ENCODE measurements at places on chromosomes 5 and 9. TPM values are rescaled to one million over a fixed set of nuclear protein-coding genes. Genes with fewer than 3 reads are reported as not detected.

Gene MIER3
- 26.0 TPM for total RNA-seq

Gene CACFD1
- 1.3 TPM for total RNA-seq

Gene IFNA13
- not detected for total RNA-seq

- no peak overlapping the region for H3K4me3 ChIP-seq
- no peaks in the 10 kb centered on the region for H3K27me3 ChIP-seq
- no peak overlapping the region for H3K27ac ChIP-seq
- no peaks in the 10 kb centered on the region for H3K36me3 ChIP-seq
- DNase-seq = no peak
These were observed 29.0 kb upstream of the FAM174A start for GRCh38 chr5:100505984-100506670.

GRCh38 chr5:14443671-14444093 is 137.9 kb upstream of the OTULINL start:
- DNase-seq = no peak
- H3K36me3 ChIP-seq = no peaks in the 10 kb centered on the region
- H3K27ac ChIP-seq = no peak overlapping the region
- no peaks in the 10 kb centered on the region for H3K27me3 ChIP-seq

GRCh38 chr5:154196955-154197652 is 6.6 kb downstream of the GALNT10 start:
- H3K4me1 ChIP-seq = peaks cover 53% of the 10 kb centered on the region
- H3K36me3 ChIP-seq = no peaks in the 10 kb centered on the region
- H3K27ac ChIP-seq = peak overlapping the region; percentile 26
- no peaks in the 10 kb centered on the region for H3K27me3 ChIP-seq
- H3K4me3 ChIP-seq = no peak overlapping the region

DNA sequence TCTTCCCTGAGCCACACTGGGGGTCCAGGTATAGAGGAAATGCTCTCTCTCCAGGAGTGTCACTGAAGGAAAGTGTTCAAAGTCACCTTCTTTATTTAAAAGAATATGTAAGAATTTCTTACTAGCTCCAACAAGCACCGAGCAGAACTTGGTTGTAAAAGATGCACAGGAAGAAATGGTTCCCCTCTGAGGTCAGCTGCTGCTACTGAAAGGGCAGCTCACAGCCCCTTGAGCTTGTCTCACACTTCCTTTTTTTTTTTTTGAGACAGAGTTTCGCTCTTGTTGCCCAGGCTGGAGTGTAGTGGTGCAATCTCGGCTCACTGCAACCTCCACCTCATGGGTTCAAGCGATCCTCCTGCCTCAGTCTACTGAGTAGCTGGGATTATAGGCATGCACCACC is 77.2 kb downstream of the PRRT1B start:
- H3K36me3 ChIP-seq = peaks cover 46% of the 10 kb centered on the region
- peaks cover 19% of the 10 kb centered on the region for H3K4me1 ChIP-seq
- no peak overlapping the region for H3K27ac ChIP-seq
- no peak for DNase-seq
- no peaks in the 10 kb centered on the region for H3K27me3 ChIP-seq

DNA sequence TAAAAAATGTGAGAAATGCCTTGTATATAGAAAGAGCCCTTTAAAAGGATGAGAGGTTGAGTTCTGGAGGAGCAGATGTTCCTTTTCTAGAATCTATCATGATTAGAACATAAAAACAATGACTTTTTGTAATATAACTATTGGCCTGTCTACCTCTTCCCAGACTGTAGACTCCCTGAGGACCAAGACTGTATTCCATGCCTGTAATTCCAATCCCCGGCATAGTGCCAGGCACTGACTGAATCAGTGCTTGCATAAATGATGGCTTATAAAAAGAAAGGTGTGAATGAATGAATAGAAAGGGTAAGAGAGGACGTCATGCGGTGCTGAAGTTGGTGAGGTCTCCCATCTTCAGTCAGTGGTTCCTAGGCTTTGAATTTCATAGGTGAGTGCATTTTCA is 92.6 kb upstream of the GDNF start:
- no peak for DNase-seq
- no peak overlapping the region for H3K4me3 ChIP-seq
- H3K27me3 ChIP-seq = no peaks in the 10 kb centered on the region
- no peak overlapping the region for H3K27ac ChIP-seq
- H3K4me1 ChIP-seq = no peaks in the 10 kb centered on the region

- no peak overlapping the region for H3K4me3 ChIP-seq
- peaks cover 9% of the 10 kb centered on the region for H3K4me1 ChIP-seq
- no peaks in the 10 kb centered on the region for H3K36me3 ChIP-seq
- no peaks in the 10 kb centered on the region for H3K27me3 ChIP-seq
- DNase-seq = no peak
- H3K27ac ChIP-seq = no peak overlapping the region
These were observed 8.2 kb downstream of the AP3B1 start for GRCh38 chr5:78286290-78286689.

- no peak for DNase-seq
- H3K27me3 ChIP-seq = no peaks in the 10 kb centered on the region
- H3K4me3 ChIP-seq = no peak overlapping the region
- no peak overlapping the region for H3K27ac ChIP-seq
- no peaks in the 10 kb centered on the region for H3K4me1 ChIP-seq
These were observed 42.0 kb downstream of the TRPM3 start for GRCh38 chr9:71079451-71079850.

- H3K4me3 ChIP-seq = no peak overlapping the region
- no peaks in the 10 kb centered on the region for H3K27me3 ChIP-seq
- peaks cover 31% of the 10 kb centered on the region for H3K4me1 ChIP-seq
- DNase-seq = no peak
- H3K27ac ChIP-seq = no peak overlapping the region
- peaks cover 48% of the 10 kb centered on the region for H3K36me3 ChIP-seq
These were observed 20.0 kb downstream of the CLTA start for GRCh38 chr9:36210722-36211121.

GRCh38 chr5:60685700-60686099 is 14.3 kb downstream of the DEPDC1B start:
- H3K4me3 ChIP-seq = no peak overlapping the region
- DNase-seq = no peak
- no peaks in the 10 kb centered on the region for H3K4me1 ChIP-seq
- H3K36me3 ChIP-seq = no peaks in the 10 kb centered on the region
- no peaks in the 10 kb centered on the region for H3K27me3 ChIP-seq
- no peak overlapping the region for H3K27ac ChIP-seq

Measured in CD8-positive, alpha-beta memory T cell (primary cell).